ENCODE measurements at places on chromosomes 16 and 17.

DNA sequence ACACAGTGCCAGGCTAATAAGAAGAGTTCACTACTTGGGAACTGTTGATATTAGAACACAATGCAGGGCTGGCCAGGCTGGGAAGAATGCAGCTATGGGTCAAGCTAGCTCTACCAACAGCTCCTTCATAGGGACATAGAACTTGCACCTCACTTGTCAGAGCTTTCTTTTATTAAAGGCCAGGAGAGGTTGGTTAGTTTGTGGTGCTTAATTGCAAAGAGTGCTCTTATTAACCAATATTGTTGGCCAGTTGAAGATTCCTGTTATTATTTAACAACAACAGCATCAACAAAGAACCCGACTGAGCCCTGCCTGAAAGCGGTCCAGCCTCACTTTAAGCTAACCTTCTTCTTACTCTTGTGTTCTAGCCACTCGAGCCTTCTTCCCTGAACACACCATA, 43.4 kb upstream of the ANKFN1 start:
- DNase-seq, result no peak

DNA sequence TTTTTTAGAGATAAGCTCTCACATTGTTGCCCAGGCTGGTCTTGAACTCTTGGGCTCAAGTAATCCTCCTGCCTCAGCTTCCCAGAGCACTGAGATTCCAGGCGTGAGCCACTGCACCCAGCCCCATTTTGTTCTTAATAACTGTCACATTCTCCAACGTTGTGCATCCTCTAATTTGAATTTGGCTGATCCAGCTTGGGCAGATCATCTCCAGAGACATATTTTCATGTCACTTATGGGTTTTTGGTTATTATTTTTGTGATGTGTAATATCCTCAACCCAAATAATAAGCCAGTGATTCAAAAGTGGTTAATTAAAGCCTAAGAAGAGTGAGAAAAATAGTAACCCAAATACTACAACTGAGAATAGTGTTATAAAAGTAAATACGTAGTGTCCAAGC, 16.2 kb upstream of the COL1A1 start:
- no peak for DNase-seq

- DNase-seq, result no peak
These were observed 96.7 kb upstream of the FAM20A start for GRCh38 chr17:68697850-68698361.

DNA sequence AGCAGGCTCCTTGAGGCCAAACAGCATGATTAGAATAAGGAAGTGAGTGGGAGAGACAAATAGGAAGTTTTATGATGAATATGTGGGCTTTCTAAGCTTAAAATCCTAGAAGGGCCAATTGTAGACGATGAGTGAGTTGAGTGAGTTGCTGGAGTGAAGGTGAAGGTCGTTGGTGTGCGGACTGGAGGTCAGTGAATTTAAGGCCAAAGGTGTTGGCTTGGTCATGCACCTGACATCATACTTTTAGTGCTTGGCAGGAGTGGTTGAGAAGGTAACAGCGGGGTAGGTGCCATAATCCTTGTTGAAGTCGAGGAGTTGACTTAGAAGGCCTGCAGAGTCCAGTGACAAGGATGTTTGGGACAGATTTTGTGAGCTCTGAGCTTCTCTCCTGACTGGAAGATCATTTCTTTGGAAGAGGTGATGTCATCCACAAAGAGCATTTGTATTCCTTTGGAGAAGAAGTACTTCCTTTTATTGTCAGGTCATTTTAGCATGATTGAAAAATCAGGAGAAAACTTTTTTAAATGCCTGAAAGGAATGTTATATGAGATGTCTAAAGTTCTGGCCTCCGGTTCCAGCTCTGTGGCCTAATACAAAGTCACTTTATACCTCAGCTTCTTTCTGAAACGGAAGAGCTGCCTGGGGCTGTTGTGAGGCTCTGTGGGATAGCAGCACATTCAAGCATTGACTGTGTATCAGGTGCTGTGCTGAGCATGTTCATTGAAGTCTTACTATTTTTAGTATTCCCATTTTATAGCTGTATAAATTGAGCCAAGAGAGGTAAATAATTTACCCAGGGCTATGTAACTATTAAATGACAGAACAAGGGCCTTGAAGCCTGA, 53.6 kb upstream of the TBX2 start:
- DNase-seq, result no peak

DNA sequence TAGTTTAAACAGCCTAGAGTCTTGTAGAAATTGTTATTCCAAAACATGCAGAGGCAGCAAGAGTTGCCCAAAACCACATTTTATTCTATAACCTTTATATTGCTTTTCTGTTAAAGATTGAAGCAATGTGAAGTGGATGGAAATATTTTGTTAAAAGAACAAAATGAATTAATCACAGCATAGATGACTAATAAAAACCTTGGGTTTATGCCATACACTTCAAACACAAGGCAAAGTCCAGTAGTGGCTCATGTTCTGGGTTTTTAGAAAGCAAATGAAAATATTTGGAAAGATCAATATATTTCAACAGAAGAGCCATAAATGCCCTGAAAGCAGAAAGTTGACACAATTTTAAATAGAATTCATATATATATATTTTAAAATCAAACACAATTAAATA, 36.7 kb upstream of the ULK2 start:
- DNase-seq, result no peak

- DNase-seq, result no peak
These were observed 47.0 kb downstream of the TNFRSF13B start for GRCh38 chr17:16924696-16925440.

DNA sequence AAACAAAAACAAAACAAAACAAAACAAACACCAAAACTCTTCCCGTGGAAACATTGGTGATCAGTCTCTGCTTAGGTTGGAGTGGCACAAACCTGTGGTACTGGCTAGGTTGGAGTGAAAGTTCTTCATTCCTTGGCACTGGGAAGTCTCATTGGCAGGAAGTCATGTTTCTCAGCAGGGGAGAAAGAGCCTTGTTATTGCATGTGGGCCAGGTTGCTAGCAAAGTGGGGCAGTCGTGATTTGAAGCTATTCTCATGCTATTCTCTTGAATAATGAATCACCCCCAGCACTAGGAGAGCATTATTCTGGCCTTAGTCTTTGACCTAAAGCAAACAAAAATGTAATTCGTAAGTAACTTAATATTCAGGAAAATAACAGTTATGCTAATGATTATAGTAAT, 24.3 kb upstream of the B4GALNT2 start:
- DNase-seq, result no peak

DNA sequence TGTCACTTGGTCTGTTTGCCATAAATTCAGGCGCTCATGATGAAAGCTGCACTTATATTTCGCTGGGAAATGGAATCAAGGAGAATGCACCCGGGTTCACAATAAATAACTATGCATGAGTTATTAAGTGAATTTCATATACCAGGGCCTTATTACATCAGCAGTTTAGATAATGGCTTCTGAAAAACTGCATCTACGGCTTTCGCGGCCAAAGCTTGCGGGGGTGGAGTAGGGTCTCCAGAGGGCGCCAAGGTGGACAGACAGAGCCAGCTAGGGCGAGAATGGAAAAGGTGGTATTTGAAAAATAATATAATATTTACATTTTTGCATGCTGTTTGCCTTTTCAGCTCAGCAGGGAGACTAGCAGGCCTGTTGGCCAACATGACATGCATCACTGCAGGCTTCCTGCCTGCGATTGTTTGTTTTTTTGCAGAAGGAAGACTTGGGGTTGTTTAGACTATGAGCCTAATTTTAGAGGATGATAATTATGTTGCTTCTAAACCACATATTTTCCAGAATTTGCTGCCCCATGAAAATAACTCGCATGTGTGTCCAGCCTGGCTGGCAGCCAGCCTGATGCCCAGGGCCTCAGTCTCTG, 173.8 kb upstream of the IRX3 start:
- DNase-seq, result no peak

GRCh38 chr17:17542906-17543635, 46.9 kb upstream of the RASD1 start:
- DNase-seq, result no peak

GRCh38 chr17:7807206-7807605, 26.8 kb upstream of the KDM6B start:
- no peak for DNase-seq

GRCh38 chr16:4698321-4699045, 5.1 kb downstream of the NUDT16L1 start:
- DNase-seq, result no peak

GRCh38 chr16:86367291-86368072, 142.8 kb upstream of the FOXF1 start:
- no peak for DNase-seq

- DNase-seq, result peak; percentile 24
These were observed 3.4 kb downstream of the STH start for GRCh38 chr17:46002311-46002972.

DNA sequence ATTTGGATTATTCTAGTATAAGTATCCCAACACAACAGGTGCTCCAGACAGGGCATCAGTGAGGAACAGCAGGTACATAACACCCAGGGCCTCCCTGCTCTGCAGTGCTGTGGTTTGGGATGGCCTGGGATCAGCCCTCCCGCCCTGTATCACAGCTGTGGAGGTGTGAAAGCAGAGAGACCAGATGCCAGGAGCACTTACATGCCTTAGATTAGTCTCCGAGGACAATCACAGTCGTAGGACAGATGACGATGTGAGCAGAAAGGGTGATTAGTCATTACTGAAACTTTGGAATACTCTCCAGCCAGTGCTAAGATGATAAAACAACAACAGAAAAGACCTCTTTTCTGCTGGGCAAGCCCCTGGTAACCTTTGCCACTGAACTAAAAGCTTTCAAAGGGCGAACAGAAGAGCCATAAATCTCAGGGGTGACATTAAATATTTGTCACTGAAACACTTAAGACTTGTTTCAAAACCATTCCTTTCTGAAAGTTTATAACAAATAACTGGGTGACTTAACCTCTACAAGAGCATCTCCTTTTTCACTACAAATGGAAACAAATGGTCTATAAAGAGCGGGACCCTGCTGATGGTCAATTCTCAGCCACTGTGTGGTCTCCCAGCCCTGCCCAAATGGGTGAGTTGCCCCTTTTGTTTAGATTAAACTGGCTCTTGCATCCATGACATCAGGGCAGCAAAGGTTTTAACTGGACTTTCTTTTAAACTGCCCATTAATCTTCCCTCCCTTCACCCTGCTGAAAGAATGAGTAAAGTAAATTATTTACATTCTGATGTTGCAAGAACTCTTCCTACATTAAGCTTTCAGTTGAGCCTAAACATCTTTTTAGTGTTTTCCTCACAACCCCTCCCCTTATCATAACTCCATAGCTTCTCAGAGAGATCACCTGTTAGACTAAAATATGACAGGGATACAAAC, 183.1 kb upstream of the COX10 start:
- no peak for DNase-seq

GRCh38 chr16:23148513-23149266, 562 bp downstream of the USP31 start:
- no peak for DNase-seq

- DNase-seq, result no peak
These were observed 7.5 kb upstream of the NKD1 start for GRCh38 chr16:50540711-50541007.

DNA sequence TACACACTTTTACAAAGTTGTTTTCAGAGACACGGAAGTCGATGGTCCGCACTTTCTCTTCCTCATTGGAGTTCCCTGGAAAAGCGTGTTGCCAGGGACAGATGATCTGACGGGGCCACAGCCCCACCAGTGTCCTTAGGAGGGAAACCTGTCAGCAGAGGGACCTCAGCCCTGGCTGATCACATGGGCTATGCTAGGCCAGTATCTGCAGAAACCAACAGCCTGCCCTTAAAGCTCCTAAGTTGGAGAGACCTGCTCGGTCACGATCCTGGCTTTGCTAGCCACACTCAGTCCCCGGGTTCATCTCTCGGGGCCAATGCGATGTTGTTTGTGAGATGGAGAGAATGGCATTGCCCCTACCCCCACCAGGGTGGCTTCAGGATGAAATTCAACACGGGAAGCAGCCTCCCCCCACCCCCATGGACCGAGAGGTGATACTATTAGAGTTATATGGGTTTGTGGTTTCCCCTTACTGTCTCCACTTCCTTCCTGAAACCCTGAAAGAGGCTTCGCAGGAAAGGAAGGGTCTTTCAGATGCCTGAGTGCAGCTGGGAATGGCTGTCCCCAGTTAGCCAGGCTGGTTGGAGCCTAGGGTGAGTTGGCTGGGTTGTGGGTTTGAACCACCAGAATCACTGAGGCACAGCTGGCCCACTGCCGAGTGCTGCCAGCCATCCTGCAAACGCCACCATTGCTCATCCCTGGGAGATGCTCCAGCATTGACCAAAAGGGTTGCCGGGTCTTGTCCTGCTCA, 16.6 kb downstream of the RMI2 start:
- no peak for DNase-seq

- DNase-seq, result no peak
These were observed 42.5 kb downstream of the CACNG3 start for GRCh38 chr16:24298548-24299167.

GRCh38 chr17:2995886-2996809, 67.3 kb downstream of the OR1D5 start:
- no peak for DNase-seq

DNA sequence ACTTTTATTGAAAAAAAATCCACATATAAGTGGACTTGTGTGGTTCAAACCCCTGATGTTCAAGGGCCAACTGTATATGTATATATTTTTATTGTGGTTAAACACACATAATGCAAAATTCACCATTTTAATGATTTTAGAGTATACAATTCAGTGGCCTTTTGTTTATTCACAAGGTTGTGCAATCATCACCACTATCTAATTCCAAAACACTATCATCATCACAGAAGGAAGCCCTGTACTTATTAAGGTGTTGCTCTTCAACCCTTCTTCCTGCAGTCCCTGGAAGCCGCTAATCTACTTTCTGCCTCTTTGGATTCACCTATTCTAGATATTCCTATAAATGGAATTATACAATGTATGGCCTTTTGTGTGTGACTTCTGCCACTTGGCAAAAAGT, 23.0 kb downstream of the MAP2K6 start:
- DNase-seq, result no peak

GRCh38 chr17:14833201-14833785, 431.8 kb downstream of the PMP22 start:
- DNase-seq, result no peak

GRCh38 chr16:2964475-2965336, 631 bp downstream of the KREMEN2 start:
- no peak for DNase-seq

- DNase-seq, result no peak
These were observed 19.1 kb downstream of the STAT5A start for GRCh38 chr17:42307362-42307927.

- no peak for DNase-seq
These were observed 83.8 kb downstream of the GNAO1 start for GRCh38 chr16:56275076-56275475.

DNA sequence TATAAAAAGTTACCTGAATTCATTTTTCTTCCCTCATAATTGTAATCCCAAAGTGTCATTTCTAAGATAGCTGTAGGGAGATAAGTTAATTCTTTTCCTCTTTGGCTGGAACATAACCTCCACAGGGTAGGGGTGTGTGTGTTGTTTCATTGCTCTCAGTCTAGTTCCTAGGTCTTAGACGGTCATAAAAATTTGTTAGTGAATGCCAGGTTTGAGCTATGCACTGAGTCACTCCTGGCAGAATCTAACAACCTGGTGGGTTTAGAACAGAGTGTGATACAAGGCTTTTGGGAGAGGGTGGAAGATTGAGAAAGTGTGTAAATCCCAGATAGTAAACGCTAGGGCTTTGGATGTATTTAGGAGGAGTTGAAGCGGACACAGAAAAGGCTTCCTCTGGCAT, 894 bp upstream of the PHKG2 start:
- DNase-seq, result no peak

- no peak for DNase-seq
These were observed 29.6 kb downstream of the COG4 start for GRCh38 chr16:70493802-70494201.
